ENCODE measurements at places on chromosomes 3 and 15.

GRCh38 chr3:119571230-119571629 lies 8.1 kb upstream of the ADPRH start:
- no peak for DNase-seq

DNA sequence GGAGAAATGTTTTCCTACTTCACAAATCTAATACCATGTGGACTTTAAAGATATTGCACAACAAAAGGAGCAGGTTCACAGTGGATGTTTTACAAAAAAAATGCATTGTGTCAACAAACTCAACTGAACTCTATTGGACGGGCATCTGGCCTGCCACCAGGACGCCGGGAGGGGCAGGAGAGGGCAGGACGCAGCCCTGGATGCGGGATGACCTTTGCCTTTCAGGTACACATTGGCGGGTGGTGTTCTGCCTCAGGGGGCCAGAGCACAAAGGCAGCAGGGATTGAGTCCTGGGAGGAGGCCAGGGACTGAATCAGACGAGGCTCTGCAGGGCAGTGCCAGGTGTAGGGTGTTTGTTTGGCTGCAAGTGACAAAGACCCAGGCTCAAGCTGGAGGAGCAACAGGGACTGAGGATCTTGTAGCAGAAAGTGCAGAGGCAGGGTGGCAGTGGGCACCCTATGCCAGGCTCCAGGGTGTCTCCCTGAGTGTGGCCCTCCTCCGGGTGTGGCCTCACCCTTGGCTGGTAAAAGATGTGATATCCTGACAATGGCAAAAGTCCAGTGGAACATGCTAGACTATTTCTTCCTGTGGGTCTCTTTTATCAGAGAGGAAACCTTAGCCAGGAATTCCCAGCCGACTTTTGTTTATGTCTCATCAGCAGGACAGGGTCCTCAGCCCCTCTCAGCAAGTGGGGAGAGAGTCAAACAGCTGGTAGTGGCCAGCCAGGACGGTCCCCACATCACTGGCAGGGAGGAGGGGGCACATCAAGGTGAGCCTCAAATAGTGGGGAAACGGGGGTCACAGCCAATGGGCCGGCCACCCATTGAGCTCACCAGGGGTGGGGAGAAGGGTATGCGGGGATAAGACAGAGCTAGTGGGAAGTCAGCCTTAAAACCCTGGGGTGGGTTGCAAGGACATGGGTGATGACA lies 29.7 kb upstream of the KLF13 start:
- DNase-seq = no peak

GRCh38 chr3:190073264-190074008 lies 47.3 kb downstream of the P3H2 start:
- DNase-seq = no peak

- peak; percentile 51 for DNase-seq
Measured at GRCh38 chr3:11290743-11291680, 18.8 kb downstream of the ATG7 start.

GRCh38 chr3:23175341-23176083 lies 27.6 kb upstream of the UBE2E2 start:
- DNase-seq = no peak

All from HS-27A (cell line).